ENCODE measurements at places on chromosomes 6 and 20. TPM values are rescaled to one million over a fixed set of nuclear protein-coding genes. Genes with fewer than 3 reads are reported as not detected.

GRCh38 chr20:6120491-6120988, 2.3 kb downstream of the FERMT1 start:
- DNase-seq: no peak

- DNase-seq: peak; percentile 32
Observed at GRCh38 chr6:161444464-161444863, 170.6 kb upstream of the AGPAT4 start.

DNA sequence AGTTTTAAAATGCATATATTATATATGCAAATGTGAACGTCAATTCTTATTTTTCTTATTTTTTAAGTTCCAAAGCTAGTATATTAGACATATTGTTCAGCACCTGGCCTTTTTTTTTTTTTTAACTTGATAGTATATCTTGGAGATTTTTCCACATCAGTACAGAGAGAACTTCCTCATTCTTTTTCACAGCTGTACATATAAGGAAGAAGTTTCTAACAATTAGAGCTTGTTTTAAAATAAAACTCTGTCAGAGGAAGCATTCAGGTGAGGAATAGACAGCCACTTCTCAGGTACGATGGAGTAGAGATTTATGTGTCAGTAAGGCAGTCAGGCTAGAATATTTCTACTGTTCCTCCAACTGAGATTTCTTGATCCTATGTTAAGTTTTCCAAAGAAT, 233.1 kb upstream of the SUPT3H start:
- no peak for DNase-seq

DNA sequence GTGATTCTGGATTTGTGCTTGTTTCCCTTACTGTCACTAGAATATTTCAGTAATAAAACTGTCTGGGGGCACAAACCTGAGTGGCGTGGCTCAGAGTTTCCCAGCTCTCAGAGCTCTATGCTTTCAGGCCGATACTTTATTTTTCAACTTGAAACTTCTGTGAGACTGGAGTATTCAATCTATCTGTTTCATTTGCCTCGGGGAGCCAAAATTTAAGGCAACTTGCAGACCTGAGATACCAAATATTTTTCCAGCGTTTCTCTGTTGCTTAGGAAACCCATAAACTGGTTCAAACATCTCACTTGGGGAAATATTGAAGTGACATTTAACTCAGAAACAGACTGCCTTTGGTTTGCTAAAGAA, 74.7 kb downstream of the SOBP start:
- DNase-seq: no peak

DNA sequence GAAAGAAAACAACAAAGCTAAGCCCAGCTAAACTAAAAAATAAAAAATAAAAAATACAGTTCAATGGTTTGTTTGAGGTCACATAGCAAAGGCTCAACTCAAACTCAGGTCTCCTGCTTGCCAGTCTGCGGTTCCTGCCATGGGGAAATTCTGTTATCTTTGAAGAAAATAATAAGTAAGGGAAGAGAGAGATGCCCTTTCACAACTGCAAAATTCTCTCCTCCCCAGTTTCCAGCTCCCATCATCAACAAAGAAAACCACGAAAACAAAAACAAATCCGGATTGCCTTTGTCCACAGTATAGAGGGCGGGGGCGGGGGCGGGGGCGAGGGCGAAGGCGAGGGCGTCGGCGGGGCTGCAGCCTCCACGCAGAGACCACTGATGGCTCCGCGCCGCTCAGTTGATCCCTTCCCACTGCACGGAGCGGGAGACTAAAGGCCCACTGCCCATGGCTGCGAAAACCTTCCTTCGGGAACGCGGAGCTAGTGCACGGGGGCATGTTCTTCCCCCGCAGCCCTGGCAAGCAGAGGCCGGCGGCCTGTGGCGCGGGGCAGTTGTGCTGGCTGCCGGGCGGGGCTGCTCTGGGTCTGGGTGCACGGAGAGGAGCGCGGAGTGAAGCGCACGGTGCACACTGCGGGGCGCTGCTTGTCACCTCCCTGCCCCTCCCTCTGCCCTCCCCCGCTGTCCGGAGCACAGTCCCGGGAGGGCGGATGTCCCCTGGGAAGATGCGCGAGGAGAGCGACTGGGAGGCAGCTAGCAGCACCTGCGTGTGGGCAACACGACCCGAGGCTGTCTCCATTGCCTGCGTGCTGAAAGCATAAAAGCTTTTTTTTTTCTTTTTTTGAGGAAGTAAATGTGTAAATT, 54.1 kb upstream of the TPD52L1 start:
- peak; percentile 62 for DNase-seq

DNA sequence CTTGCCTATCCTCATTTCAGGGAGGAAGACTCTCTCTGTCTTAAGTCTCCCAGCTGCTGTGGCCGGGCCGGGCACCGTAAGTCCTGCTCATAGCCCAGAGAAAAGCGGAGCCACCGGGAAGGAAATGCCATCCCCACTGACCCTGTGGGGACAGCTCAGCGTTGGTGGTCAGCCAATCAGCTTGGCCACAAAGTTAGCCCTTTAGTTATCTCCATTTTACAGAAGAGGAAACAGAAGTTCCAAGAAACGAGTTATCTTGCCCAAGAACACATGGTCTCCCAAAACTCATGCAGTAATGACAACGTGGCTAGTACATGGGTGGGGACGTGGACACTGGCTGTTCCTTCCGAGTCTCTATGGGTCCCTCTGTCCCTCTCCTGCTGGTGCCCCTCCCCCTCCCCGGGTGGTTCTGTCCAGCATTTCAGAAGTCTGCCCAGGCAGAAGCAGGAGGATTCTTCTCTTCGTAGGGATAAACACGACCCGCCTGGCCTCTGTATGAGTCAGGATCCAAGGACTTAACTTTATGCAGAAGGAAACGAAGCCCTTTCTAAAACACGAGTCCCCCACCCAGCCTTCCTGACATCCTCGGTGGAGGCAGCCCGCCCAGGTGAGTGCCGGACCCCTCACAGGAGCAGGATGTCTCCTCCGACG, 273.8 kb downstream of the CDH4 start:
- no peak for DNase-seq

GRCh38 chr6:89492025-89492640, 59.2 kb downstream of the ANKRD6 start:
- DNase-seq: no peak

GRCh38 chr6:121055572-121056163, 278.6 kb downstream of the TBC1D32 start:
- no peak for DNase-seq

- peak; percentile 35 for DNase-seq
Observed at GRCh38 chr6:139336488-139336887, 38.0 kb downstream of the CITED2 start.

DNA sequence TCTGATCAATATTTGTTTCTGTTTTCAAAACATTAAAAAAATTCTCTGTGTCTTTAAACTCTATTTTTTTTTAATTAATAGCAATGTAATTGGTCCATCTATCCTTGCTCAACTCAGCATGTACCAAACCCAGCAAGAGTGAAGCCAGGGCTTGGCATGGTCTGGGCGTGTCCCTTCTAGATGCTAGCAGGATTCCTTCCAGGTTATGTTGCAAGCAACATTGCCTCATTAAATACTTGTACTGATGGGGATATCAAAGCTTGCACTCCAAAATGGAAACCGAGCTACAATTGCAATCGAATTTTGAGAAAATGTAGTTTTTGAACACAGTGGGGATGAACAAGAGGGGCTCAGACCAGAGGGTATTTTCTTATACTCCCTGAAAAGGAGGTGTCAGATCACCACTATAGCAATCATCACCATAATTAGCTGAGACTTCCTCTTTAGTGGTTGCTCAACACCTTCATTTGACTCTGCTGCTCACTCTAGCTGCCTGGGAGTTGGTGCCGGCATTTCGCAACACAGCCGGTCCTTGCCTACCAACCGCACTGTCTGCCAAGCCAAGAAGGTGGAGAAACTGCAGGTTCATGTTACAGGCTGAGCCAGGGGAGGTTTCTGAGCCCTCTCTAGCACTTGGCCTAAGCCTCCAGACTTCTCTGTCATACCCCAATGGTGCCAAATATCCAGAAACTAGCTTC, 67.8 kb upstream of the RALGAPA2 start:
- DNase-seq: peak; percentile 77

Gene RALGAPB
- total RNA-seq: 25.8 TPM

Gene TCP11
- not detected for total RNA-seq

Gene SYNDIG1
- total RNA-seq: 31.6 TPM

Gene FAM217A
- total RNA-seq: not detected

Gene BPIFB2
- total RNA-seq: not detected

Measured in heart right ventricle (tissue), 16 donors.